ENCODE measurements at places on chromosomes 11 and 22.

GRCh38 chr11:106998116-106998915 lies 20.0 kb downstream of the GUCY1A2 start:
- no peak for DNase-seq

DNA sequence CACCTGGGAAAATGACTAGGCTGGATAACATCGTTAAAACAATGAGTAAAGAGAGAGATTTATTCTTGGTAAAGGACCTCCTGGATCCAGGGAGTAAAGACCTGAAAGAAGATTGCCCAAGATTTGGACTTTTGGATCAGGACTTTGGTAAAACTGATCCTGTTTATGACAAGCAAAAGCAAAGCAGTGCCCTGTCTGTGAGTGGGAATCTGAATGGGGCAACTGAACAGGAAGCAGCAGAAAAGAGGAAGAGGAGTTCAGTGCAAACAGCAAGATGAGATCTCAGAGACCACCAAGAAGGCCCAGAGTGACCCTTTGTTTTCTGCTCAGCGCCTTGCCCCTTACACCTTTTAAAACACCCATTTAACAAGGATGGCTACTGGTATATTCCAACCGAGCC lies 122.0 kb downstream of the VPREB1 start:
- DNase-seq, result peak; percentile 28

DNA sequence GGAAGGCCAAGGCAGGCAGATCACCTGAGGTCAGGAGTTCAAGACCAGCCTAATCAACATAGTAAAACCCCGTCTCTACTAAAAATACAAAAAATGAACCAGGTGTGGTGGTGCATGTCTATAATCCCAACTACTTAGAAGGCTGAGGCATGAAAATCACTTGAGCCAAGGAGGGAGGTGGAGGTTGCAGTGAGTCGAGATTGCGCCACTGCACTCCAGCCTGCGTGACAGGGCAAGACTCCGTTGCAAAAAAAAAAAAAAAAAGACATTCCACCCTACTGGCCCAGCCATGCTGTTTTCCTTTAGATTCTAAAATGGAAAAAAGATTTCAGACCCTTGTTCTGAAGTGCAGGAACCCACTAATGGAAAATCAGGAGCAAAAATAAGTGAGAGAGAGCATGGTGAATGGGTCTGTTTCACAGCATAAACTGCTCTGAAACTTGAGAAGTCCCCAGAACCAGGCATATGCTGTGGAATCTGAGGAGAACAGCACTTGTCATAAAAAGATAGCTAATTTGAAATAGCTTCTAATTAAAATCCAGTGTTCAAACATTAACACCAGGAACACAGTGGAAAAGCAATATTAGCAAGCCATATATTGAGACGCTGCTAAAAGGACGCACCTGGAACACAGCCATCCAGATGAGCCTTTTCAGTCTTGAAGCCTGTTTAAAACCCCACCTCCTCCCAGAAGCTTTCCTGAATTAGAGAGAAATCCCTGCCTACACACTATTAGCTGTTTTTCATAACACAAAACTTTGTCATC lies 66.3 kb upstream of the CHRM4 start:
- DNase-seq, result no peak

DNA sequence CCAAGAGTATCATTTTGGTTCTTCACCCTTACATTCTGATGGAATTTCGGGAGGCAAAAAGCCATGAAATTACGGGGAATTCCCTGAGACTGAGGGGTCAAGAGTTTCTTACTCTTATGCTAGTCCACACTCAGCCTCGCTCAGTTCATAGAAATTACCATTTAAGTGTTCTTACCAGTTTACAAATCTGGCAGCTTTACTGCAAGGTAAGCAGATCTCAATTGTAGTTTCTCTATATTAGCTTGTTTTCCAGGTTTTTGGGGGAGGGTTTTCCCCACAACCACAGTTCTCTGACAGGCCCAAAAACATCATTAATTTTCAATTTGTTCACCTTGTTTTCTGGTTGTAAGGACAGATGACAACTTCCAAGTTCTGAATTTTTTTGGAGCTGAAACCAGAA lies 1028.4 kb downstream of the FAM181B start:
- no peak for DNase-seq

DNA sequence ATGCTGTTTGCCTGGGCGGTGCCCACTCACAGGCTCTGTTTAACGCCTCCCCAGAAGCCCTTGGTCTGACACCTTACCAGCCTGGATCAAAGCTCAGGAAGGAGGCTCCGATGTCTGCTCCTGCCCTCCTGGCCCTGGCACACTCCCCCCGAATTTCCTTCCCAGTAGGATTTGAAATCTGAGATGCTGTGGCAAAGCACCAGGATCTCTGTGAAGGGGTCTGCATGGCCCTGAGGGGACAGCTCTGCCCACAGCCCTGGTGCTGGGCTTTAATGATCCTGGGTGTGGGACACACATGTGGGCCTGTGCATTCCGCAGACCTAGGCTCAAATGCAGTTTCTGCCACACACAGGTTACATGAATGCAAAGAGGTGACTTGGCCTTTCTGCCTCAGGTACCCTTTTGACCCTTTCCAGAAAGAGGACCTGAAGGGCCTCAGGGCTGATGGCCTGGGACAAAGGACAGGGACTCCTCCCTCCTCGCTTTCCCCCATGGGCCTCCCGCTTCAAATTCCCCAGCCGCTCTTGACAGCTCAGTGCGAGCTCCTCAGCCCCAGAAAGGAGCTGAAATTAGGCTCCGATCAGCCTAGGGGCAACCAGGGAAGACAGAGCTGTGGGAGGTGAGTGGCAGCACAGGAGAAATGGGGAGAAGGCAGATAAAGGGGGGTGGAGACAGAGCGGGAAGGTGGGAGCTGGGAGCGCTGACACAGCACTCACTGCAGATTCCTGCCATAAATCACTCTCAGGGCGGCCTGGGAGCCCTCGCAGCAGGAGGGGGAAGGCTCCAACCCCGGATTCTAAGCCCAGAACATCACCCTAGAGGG lies 41.3 kb downstream of the TRIM29 start:
- peak; percentile 17 for DNase-seq

DNA sequence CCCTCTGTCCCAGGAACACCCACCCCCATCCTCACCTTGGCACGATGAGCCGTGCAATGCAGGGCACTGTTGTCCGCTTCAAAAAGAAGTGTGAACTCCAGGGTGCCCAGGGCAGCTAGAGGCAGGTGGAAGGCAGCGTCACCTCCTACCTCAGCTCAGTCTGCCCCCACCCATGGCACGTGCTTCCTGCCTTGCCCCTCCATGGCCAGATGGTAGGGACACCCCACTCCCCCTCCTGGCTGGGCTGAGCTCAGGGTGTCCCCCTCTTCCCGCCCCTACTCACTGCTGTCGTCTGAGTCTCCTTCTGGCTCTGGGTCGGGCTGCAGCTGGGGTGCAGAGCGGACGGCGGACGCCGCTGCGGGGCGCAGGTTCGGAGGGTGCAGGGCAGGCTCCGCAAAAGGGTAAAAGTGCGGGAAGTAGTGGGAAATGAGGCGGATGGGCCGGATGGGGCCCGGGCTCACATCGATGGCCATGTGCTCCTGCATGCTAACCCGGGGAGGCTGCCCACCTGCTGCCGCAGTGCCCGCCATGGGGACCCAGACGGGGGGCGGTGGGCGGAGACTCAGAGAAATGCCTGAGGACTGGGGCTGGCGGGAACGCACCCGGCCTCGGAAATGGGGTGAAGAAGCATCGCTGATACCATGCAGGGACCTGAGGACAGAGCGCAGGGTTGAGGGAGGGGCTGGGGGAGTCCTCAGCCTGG lies 9.1 kb downstream of the NDUFV1 start:
- no peak for DNase-seq

DNA sequence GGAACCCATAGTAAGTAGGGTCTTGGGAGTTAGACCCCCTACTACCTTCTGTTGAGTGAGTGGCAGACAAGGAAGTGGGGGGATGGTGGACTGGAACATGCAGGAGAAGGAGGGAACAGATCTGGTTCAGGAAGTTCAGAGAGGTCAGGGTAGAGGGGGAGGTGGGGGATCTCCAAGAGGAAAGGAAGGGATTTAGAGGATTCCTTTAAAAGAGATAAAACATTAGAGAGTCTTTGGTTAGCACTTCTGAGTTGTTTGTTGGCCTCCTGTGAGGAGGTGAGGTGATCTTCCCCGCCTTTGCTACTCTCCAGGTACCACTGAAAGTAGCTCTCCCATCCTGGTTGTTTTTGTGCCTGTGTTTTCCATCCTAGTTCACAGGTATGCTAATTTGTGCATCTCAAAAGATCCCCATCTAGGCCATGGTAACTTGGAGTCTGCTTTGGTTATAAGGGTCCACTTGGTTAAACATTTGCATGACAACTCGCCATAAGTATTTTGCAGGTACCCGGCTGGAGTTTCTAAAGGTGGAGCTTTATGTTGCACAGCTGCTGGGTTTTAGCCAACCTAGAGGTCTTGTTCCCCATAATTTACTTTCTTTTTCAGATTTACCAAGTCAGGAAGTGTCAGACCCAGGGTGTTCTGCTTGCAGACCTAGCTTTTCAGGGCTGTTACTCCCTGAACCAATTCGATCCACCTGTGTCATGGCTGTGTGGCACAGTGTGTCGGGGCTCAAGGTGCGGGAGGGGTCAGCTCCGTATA lies 79.3 kb upstream of the SORL1 start:
- no peak for DNase-seq

DNA sequence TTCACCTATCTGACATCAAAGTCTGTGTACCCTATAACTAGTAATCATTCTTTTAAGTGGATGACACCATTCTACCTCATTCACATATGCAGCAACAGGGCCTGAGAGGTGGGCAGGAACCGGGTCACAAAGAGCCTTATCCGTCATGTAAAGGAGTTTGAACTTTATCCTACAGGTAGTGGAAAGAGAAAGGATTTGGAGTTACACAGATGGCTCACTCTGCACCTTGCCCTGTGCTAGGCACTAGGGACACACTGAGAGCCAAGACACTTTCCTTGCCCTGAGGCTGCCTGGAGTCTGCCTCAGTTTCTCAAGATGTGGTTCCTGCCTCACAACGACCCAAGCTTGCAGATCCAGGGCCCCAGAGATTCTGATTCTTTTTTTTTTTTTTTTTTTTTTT lies 14.3 kb upstream of the ACER3 start:
- DNase-seq, result no peak

- DNase-seq, result peak; percentile 61
Observed at GRCh38 chr11:57791321-57792059, 29.9 kb downstream of the CTNND1 start.

- no peak for DNase-seq
Observed at GRCh38 chr11:91846002-91846401, 378.6 kb upstream of the FAT3 start.

- peak; percentile 58 for DNase-seq
Observed at GRCh38 chr11:63839508-63840355, 822 bp downstream of the MARK2 start.

DNA sequence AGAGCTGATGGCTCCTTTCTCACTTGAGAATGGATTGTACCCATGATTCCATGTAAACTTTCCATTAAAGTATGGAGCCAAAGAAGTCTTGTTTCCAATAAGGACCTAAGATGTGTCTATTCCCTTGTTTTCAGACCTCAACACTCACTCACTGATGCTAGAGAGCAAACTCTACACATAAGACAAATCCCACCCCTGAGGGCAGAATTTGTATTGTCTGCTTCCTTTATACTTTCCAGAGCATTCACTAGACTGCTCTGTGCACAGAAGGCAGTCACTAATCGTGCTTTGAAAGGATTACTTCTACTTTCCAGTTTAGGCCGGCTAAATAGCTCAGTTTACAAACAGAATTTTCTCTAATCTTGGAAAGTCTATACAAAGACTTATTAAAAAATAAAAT lies 6.4 kb downstream of the ANKRD49 start:
- DNase-seq, result no peak

GRCh38 chr11:14942745-14943144 lies 29.4 kb downstream of the CALCA start:
- DNase-seq, result no peak

DNA sequence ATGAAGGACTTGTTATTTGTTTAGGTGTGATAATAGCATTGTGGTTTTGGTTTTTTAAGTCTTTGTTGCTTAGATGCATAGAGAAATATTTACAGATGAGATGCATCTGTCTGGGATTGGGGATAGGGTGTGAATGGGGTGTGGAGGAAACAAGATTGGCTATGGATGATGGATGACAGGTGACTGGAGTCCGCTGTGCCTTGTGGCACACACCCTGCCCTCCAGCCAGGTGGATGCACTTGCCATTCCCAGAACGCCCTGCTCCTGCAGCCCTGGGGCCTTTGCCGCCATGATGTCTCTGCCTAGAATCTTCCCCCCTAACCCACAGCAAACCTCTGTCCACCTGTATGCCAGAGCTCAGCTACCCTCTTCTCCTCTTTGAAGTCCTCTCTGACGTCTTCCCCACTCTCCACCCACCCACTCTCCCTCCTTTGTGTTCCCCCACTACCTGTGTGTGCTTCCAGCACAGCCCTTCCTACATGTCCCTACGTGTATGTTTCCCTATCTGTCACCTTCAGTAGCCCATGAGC lies 54.7 kb downstream of the WNT11 start:
- DNase-seq, result no peak

DNA sequence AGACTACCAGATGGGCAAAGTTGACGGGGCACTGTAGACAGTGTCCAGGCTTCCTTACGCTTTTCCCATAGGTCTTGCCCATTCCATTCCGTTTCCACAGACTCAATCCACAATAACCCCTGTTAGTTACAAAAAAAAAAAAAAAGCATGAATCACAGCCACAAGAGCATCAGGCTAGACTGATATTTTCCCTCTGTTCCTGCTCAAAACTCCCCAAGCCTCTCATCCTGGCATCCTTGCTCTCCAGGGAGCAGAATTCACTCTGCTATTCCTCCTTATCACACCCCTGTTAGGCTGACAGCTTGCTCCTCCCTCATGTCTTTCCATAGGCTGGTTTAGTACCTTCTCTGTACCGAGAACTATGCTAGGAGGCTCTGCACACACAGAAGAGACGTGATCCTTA lies 42.2 kb downstream of the TMEM123 start:
- DNase-seq, result no peak

GRCh38 chr11:50088231-50088630 lies 55.6 kb downstream of the OR4C45 start:
- DNase-seq, result no peak

DNA sequence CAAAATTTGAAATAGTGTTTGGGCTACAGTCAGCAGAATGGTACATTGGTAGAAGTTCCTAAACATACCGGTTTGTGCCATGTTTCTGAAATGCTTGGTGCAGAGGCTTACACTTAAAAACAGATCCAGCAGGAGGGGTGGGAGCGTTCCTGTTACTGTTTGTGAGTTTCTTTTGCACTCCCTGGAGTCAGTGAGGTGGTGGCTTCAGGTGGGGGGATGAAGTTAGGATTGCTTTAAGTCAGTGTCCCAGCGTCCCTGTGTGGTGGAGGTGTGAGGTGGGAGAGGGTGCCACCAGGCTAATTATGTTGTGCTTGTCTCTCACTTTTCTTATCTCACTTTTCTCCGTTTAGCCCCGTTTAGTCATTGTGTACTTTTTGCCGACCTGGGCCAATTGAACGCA lies 9.7 kb downstream of the TNRC6B start:
- no peak for DNase-seq

DNA sequence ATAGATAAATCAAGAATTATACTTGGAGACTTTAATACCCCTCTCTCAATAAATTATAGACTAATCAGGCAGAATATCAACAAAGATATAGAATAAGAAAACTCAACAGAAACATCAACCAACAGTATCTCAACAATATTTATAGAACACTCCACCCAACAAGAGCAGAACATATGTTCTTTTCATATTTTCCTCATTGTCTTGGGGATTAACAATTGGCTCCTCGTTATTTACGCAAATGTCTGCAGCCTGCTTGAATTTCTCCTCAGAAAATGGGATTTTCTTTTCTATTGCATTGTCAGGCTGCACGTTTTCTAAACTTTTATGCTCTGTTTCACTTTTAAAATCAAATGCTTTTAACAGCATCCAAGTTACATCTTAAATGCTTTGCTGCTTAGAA lies 37.0 kb upstream of the FBLN1 start:
- no peak for DNase-seq

GRCh38 chr11:78841456-78842060 lies 266.9 kb upstream of the NARS2 start:
- no peak for DNase-seq

- peak; percentile 95 for DNase-seq
Observed at GRCh38 chr11:113613619-113614018, 92.5 kb downstream of the TMPRSS5 start.
